ENCODE measurements at places on chromosomes 4 and X. TPM values are rescaled to one million over a fixed set of nuclear protein-coding genes. Genes with fewer than 3 reads are reported as not detected.

The GYG2 gene
- 0.16 TPM for polyA plus RNA-seq

The GRK4 gene
- 1.7 TPM for polyA plus RNA-seq

The XAGE1A gene
- polyA plus RNA-seq: not detected

The SPARCL1 gene
- 113 TPM for polyA plus RNA-seq

The CEP135 gene
- 1.5 TPM for polyA plus RNA-seq

The NAT8L gene
- not detected for polyA plus RNA-seq

The CTBP1 gene
- 71.7 TPM for polyA plus RNA-seq

The ATP2B3 gene
- polyA plus RNA-seq: not detected

The RGN gene
- polyA plus RNA-seq: 1.4 TPM

The HS3ST1 gene
- polyA plus RNA-seq: 14.5 TPM

The PPEF1 gene
- not detected for polyA plus RNA-seq

The SLC9B2 gene
- polyA plus RNA-seq: 1.8 TPM

Data from esophagus (tissue), 2 donors.